ENCODE measurements at places on chromosomes 3 and 15. TPM values are rescaled to one million over a fixed set of nuclear protein-coding genes. Genes with fewer than 3 reads are reported as not detected.
A peak's percentile ranks its signal among the peaks of the same experiment; 100 is the strongest.

SNRPN gene
- total RNA-seq: 76.4 TPM

GRCh38 chr3:79843180-79843579 lies 75.4 kb upstream of the ROBO1 start:
- DNase-seq: no peak

DNA sequence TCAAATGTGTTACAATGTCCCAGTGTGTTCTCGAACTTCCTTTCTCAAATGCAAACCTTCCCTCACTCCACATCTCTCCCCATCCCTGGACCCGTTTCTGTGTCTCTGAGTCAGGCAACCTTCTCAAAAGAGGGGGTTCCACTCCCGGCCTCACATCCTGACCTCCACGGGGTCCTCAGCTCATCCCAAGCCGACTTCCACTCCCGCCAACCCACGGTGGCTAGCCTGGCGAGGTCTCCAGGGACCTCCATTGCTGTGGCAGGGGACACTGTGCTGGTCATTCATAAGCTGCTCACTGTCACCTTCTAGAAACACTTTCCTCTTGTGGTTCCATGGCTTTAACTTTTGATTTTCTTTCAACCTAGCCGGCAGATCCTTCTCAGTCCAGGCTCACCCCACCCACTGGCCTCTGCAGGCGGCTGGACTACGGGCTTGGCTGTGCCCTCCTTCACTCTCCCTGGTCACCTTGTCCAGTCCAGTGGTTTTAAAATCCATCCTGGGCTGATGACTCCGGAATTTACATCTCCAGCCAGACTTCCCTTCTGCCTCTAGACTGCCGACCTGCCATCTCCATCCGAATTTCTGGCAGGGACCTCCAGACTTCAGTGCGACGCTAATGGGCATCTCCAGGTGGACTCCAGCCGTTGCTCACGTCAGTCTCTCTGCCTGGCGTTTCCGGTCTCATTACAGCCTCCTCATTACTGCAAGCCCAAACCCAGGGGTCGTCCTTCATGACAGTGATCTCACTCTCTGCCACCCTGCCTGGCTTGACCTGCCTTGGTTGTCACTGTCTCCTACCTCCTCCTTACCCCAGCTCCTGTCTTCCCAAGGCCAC lies 20.0 kb downstream of the ABTB1 start:
- DNase-seq: peak; percentile 24

DNA sequence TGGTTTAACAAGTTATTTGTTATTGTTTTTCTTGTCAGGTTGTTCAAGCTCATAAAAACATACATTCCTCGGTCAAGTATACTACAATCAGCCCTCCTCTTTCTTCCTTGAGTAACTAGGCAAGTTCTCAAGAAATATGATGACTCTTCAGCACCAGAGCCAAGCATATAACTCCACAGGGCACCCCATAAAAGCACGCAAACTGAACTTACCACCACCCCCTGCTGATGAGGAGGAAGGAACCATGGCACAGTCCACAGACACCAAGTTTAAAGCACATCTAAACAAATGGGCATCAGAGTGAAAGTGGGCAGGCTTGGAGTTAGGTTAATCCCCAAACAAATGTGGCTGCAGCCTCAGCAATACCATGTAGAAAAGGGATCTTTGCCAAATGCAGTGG lies 5.3 kb downstream of the IP6K2 start:
- no peak for DNase-seq

Measured in lower lobe of right lung (tissue), 2 donors.